ENCODE measurements at places on chromosomes 11 and 22.

DNA sequence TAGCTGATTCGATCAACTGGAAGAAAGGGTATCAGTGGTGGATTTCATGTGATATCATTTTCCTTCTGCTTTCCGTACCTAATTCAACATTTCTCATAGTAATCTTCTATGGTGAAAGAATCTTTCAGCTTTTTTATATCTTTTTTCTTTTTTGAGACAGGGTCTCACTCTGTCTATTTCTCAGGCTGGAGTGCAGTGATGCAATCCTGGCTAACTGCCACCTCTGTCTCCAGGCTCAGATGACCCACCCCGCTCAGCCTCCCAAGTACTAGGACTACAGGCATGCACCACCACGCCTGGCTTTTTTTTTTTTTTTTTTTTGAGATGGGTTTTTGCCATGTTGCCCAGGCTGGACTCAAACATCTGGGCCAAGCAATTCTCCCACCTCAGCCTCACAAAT, 18.6 kb upstream of the CHORDC1 start:
- DNase-seq = no peak

DNA sequence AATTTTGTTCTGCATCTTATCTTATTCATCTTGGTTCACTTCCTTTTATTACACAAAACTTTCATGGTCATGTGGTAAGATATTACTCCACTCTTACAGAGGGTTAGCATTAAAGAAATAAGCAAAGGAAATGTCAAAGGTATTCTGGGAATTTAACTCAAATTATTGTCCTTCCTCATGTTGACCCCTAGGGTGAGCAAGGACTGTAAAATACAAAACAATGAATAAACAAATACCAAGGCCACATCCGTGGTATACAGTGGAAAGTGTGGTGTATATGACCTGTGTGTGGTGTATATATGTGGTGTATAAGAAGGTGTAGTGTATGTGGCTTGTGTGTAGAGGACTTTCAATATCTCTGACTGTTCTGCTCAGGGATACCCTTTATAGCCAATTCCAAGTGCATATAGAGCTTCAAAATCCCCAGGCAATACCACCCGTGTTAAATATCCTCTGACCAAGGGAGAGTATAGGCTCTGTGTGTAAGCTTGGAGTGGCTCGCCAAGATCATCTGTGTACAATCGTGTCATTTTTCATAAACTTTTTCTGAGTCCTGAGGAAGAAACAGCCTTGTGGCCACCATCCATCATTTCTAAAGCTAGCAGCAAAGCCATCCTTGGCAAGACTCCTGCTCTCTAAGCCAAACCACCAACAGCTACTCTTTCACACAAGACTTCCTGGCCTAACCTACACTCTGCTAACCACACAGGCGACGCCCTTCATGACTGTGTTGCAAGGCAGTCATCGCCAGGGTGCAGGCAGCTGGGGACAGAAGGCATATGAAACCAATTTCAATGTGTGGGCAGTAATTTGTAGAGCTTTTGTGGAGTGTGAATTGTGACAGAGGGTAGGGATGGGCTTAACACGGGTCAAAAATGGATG, 548.0 kb downstream of the ETS1 start:
- DNase-seq = no peak

DNA sequence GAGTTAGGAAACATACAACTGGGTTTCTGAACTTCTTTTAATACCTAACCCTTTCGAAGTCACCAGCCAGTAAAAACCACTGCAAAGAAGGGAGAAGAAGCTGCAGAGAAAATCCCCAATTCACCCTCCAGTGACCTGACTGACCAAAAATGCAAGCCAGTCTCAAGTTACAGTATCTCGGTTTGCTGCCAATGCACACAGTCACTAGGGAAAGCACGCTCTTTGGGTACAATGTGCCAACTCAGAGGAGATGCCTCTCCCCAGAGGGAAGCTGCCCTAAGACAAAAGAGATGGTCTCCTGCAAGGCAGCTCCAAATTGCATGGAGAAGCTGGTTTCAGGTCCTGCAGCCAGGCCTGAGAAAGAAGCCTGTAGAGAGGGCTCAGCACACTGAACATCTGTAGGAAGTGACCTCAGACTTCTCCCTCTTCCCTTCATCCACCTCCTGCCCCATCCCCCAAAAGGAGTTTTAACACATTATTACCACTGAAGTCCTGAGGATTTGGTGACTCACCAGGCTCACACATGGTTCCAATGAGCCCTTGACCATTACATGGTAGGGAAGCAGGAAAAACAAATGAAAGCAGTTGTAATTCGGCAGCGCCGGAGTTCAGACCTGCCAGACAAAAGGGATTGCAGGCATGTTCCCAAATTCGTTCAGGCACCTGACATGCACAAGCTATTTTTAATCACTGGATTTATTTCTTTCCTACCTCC, 90.1 kb downstream of the ETS1 start:
- DNase-seq = no peak

DNA sequence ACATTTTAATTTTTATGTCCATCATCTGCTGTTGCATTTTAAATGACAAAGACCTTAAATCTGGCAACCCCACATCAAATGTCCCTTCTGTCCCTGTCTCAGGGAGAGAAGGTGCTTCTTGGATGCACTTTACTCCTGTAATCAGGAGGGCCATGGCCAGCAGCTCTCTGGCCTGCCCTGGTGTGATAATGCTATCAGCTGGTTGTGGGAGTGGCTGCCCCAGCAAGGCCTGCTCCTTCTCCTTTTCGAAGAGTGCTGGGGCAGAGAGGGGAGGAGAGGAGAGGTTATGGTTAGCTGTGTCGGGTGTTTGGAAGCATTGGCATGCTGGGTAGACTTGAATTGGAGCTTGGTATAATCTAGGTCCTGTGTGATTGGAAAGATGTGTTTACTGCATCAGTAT, 12.8 kb downstream of the TNRC6B start:
- no peak for DNase-seq

GRCh38 chr11:67053896-67054329, 2.7 kb upstream of the RHOD start:
- peak; percentile 23 for DNase-seq

DNA sequence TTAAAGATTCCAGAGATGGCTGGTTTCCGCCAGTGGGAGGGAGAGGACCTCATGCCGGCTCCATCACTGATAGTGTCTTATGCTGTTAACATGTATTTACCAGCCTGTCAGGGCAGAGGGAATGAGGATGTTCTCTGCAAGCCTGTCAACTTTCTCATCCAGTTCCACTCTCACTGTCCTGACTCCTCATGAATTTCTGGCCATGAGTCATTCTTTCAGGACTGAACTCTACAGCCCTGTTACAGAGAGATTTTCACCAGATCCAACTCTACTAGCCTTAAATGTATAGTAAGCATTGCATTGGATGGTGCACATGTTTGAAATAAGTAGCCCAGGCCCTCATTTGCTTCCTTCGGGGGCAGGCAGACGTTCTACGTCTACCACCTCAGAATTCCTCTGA, 387.7 kb downstream of the TMEM135 start:
- DNase-seq = no peak

- DNase-seq = no peak
Observed at GRCh38 chr11:79414041-79414440, 26.8 kb downstream of the TENM4 start.

DNA sequence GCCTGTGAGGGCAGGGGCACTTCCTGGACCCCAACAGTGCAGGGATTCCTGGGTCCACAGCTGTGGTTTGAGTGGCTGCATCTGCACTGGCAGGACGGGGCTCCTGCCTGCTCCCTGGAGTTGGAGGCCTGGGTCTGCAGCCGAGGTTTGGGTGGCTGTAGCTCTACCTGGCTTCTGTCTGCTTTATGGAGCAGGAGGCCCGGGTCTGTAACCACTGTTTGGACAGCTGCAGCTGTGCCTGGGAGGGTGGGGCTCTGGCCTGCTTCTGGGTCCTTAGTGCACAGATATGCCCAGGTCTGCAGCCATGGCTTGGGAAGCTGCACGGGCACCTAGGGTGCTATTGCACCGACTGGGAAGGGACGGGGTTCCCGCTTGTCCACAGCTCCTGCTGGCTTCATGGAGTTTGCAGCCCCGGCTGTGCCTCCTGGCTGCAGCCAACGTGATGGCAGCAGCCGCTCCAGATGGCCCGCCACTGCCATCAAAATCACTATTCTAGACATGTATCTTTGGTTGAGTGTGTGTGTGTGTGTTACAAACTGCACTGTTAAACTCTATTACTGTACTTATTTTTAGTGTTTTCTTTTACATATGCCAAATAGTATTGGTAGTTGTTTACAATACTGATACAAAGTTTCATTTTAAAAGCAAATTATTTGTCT, 412.3 kb upstream of the KIRREL3 start:
- DNase-seq = peak; percentile 56

- DNase-seq = no peak
Observed at GRCh38 chr11:121793916-121794315, 322.1 kb downstream of the BLID start.

- no peak for DNase-seq
Observed at GRCh38 chr11:12598330-12599256, 75.6 kb upstream of the TEAD1 start.

DNA sequence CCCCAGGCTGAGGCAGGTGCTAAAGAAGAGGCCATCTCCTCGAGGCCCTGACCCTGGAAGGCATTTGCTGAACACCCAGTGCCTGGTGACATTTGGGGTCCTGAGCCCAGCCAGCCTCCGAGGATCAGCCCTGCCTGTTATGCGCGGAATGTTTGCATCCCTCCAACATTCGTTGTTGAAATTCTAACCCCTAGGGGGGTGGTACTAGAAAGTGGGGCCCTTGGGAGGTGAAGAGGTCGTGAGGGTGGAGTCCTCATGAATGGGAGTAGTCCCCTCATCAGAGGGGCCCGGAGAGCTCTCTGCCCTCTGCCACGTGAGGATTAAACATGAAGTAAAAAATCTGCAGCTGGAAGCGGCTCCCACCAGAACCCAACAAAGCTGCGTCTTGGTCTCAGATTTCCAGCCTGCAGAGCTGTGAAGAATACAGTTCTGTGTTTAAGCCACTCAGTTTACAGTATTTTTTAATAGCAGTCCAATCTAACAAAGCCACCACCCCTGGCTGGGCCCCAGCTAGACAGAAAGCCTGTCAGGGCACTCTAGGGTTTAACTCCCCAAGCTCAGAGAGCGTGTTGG, 35.3 kb upstream of the SEPTIN5 start:
- no peak for DNase-seq

GRCh38 chr11:118450451-118450850, 14.2 kb downstream of the KMT2A start:
- DNase-seq = no peak

DNA sequence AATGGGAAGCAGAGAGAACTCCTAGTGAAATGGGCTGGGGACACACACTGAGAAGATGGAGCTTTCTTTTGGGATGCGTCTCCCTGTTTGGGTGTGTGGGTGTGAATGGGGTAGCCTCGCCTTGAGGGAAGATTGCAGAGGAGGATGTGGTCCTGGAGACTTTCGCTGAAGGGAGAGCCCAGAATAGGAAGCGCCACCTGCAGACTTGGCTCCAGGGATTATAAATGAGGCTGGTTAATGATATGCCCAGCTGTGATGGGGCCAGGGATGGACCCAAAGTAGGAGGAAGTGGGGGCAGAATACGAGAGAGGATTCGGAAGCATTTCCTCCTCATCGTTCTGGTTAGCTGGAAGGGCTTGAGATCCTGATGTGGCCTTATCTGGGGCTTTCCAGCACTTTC, 13.7 kb downstream of the RELT start:
- no peak for DNase-seq

- no peak for DNase-seq
Observed at GRCh38 chr11:63762654-63763495, 5.7 kb downstream of the ZFTA start.

DNA sequence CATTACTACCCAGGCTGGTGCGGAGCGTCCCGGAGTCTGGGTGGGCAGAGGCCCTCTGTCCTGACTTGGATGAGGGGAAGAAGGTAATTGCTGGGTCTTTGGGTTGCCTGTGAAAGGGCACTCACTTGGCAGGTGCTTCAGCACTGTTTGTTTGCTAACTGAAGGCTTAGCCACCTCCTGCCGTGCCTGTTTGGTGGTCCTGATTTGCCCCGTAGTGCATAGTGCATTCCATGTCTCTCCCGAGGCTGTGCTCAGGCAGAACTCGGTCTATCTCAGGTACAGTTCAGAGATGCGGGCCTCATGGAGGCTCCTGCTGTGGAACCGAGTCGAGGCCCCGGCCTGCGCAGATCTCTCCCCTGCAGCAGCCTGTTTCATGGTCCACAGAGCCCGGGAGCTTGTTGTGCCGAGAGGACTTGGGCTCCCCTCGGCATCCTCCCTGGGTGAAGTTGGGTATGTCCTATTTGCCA, 146.2 kb downstream of the TBC1D22A start:
- DNase-seq = no peak

DNA sequence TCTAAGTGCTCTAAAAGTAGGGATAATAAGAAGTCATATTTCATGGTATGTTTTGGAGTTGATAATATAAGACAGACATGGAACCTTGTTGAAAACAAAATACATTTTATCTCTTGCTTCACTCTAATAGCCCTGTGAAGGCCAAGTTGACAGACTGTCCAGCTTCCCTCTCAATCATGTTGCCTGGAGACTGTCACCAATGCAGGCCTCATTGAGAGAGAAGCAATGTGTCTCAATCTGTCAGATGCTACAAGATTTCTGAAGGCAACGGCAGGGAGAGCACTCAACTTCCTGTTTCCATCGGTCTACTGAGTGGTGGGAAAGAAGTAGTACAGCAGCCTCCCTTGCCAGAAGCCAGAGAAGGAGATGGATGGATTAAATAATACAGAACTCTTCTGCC, 23.6 kb upstream of the FJX1 start:
- DNase-seq = no peak

DNA sequence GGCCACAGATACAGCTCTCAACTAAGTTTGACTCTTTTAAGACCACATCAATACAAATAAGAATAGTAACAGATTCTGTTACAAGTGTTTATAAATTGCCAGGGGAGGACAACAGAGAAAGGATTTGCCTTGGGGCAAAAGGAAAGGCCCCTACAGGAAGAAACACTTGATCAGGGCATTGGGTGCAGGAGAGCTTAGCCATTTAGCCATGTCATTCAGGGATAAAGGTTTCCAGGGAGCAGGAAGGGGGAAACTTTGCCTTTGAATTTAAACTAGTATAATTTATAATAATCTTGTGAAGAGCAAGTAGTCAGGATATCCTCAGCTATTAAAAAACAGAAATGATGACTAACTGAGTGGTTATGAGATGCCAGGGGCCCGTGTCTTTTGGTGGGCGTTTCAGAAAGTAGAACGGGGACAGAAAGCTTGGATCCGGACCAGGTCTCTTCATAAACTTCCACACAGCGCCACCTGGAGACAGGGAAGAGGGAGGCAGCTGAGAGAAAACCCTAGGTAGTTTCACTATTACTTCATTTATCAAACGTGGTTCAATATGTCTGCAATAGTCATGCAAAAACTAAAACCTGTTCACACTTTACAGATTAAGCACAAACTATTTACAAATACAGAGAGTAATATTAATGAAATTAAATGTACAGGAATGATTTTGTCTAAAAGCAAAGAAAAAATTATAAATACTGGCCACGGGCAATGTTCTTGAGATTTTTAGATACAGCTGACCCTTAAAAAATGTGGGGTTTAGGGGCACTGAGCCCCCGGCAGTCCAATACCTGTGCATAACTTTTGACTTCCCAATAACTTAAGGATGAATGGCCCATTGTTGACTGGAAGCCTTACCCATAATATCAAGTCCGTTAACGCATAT, 11.0 kb upstream of the SLC5A4 start:
- peak; percentile 67 for DNase-seq

- no peak for DNase-seq
Observed at GRCh38 chr22:30181459-30182349, 64.9 kb downstream of the LIF start.
